ENCODE measurements at places on chromosomes 1 and 21.
A peak's percentile ranks its signal among the peaks of the same experiment; 100 is the strongest.

GRCh38 chr1:35044431-35044830, 12.7 kb upstream of the ZMYM6 start:
- DNase-seq = no peak

- no peak for DNase-seq
Observed at GRCh38 chr1:61743431-61743705, 1.1 kb downstream of the PATJ start.

DNA sequence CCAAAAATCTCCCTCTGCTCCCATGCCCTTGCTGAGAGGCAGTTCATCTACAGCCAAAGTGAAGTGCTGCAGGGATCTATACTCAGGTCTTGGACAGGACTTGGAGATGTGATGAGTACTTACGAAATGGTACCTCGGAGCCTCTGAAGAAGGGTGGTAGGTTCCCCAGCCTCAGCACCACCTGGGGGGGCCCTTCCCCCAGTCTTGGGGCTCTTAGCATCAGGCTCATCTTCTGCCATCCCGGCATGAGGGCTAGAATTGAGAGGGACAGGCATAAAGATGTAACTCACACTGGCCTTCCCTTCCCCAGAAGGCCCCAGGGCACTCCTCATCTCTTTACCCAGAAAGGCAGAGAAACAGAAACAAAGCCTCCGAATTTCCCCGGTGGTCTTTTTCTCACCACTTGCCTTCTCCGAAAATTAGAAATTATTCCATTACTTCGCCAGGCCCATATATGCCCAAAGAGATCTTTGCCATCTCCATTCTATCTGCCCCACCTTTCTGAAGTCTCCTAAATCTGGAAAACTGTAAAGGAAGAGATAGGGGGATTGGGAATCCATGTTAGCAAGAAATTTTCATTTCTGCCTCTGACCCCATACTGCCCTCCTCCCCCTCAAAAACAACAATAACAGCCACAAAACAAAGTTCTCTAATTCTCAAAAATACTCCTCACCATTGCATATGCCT, 827 bp downstream of the RFX5 start:
- DNase-seq = no peak

DNA sequence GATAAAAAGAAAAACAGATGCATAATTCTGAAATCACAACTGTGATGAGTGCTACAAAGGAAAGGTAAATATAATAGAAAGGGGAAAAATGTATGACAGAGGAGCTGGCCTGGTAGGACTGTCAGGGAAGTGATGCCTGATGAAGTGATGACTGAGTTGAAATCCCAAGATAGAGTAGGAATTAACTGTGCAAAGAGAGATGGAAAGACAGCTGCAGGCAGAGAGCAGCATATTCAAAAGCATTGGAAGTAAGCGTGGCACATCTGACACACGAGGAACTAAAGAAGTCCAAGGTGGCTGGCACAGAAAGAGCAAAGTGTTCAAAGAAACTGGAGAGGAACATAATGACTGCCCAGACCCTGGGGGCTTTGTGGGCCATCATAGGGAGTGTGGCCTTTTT, 121.6 kb upstream of the C1orf105 start:
- no peak for DNase-seq

GRCh38 chr1:91818713-91818975, 67.3 kb downstream of the TGFBR3 start:
- DNase-seq = no peak

GRCh38 chr1:110240476-110241210, 30.5 kb downstream of the KCNC4 start:
- no peak for DNase-seq

DNA sequence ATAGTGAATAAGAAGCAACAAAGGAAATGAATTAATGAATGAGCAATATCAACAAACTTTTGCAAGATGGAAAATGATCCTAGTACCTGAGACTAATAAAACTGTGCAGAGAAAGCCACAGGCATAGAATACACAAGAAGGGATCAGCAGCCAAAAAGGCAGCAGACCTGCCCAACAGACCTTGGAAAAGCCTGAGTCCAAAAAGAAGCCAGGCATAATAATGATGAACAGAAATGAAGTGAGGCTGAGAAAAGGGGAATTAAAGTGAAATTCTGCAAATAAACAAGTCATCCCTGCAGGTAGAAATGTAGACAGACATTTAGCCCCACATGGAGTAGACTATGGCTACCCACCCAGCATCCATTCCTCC, 10.3 kb upstream of the PHTF1 start:
- no peak for DNase-seq

GRCh38 chr1:115643225-115643624, 1.5 kb downstream of the VANGL1 start:
- no peak for DNase-seq

GRCh38 chr1:23506376-23507107, 22.6 kb upstream of the ASAP3 start:
- DNase-seq = no peak

DNA sequence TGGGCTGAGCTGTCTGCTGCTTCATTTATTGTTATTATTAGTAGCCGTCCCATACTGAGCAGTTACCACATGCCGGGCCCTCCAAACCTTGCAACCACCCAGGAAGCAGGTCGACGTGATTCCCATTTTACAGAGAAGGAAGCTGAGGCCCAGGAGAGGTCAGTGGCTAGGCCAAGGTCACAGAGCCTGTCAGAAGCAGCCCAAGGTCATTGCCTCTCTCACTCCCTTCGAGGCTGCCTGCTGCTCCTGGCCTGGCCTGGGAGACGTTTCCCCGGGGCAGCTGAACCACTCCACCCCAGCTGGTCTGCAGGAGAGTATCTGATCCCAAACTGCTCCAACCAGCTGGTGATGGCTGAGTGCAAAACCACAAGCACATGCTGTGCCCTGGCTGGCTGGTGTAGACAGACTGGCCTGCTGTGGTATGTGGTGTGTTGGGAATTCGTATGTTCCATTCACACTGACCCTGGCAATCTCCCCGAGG, 6.5 kb downstream of the PADI4 start:
- DNase-seq = no peak

- peak; percentile 30 for DNase-seq
Observed at GRCh38 chr1:22105611-22106207, 37.2 kb downstream of the WNT4 start.

- no peak for DNase-seq
Observed at GRCh38 chr1:6868660-6869380, 83.6 kb downstream of the CAMTA1 start.

DNA sequence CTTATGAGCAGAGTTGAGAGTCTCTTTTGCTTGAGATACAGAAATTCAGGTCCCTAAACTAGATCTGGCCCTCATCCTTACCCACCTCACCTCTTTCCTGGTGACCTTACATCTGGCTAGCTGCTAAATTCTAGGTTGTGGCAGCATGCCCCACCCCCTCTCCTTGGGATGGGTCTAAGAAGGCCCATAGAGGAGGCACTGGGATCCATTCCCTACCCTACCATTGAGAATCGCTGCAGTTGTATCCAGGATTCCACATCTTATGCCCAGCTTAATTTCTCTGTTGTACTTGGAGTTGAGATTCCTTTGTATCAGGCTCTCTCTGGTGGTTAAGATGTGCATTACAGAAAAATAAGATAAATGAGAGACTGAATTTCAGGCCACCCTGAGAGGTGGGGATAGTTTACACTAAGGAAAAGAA, 9.5 kb upstream of the TMEM39B start:
- peak; percentile 16 for DNase-seq

DNA sequence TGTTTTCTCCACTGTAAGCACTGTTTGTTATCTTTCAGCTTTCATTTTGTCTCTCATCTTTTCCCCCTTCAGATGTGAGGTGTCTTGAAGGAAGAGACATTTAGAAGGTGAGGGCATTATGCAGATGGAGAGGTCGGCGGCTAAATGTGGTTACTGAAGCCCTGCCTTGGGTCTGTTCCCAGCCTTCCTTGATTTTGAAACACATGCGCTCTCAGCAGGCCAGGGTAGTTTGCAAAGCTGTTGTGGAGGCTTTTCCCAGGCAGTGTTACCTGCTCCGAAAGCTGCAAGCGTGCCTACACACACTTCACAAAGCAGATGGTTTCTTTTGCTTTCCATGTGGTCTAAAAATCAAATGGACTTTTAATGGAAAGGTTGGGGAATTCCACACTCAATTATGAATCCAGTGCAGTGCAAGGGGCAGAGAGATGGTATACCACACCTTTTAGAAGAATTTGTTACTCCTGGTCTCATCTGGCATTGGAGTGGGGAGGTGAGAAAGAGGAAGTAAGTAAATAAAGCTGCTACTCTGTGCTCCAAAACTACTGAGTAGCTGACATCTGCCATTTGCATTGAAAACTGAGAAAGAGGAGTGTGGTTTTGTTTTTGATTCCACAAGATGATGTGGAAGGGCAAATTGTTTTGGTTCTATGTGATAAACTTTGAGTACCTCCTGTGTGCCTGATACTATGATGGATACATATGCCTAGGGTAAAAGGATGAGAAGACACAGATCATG, 91.9 kb downstream of the NFIA start:
- DNase-seq = no peak

DNA sequence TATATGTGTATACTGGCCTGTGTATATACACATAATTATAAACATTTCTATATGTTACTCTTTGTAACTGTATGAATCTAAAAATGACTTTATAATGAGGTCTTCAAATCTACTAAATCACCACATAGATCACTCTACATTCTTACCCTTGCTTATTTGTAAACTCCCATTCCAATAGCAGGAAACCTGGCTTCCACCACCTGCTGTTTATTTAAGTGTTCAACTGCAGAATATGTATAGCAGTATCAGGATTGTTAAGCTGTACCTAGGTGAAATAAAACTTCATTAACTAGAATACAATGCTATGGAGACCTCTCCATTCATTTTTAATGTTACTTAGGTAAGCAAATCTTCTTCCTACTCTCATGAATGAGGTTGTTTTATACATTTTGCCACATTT, 1351.1 kb upstream of the B3GALT2 start:
- no peak for DNase-seq

GRCh38 chr1:221832151-221832550, 90.3 kb upstream of the DUSP10 start:
- DNase-seq = no peak

- DNase-seq = no peak
Observed at GRCh38 chr1:18942340-18942739, 14.1 kb downstream of the IFFO2 start.

GRCh38 chr21:45957981-45958600, 23.5 kb upstream of the COL6A1 start:
- no peak for DNase-seq

DNA sequence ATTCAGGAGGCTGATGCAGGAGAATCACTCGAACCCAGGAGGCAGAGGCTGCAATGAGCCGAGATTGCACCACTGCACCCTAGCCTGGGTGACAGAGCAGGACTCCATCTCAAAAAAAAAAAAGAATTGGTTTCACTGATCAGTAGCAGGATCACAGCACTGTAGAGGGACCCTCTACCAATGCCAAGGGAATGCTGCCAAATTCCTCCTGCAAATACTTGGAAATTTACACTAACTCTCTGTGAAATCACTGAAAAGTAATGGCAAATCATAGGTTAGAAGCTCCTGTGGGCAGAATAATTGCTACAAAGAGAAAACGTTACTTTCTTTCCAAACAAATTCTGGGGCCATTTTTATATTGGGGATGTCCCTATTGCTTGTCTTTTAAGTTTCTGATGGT, 6.7 kb upstream of the GPR25 start:
- no peak for DNase-seq

DNA sequence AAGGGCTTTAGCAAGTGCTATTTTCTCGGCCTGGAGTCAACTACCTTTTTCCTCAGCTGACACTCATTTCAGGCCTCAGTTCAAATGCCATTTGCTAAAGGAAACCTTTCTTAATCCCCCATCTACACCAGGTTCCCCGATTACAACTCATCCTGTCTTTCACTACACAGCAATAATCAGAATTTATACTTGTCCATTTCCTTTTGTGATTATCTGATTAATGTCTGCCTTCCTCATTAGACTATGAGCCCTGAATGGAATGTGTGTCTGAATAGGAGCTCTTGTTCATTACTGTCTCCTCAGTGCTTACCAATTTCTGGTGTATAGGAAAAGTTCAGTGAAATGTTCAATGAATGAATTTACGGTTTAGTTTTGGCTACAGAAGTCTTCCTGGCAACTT, 36.9 kb downstream of the ATP1B1 start:
- DNase-seq = no peak

GRCh38 chr1:1535201-1536018, 5.0 kb downstream of the TMEM240 start:
- no peak for DNase-seq

Measured in CD4-positive, alpha-beta T cell treated with Interleukin-6 at 100 ng/mL for 8 hours (primary cell).